ENCODE measurements at places on chromosomes 6 and 20. TPM values are rescaled to one million over a fixed set of nuclear protein-coding genes. Genes with fewer than 3 reads are reported as not detected.
A peak's percentile ranks its signal among the peaks of the same experiment; 100 is the strongest.

- DNase-seq, result peak; percentile 4
Measured at GRCh38 chr6:40343318-40343876, 243.8 kb downstream of the LRFN2 start.

- no peak for DNase-seq
Measured at GRCh38 chr6:159212525-159213280, 43.5 kb downstream of the FNDC1 start.

The LBP gene
- 0.03 TPM for polyA plus RNA-seq

- DNase-seq, result no peak
Measured at GRCh38 chr6:157056275-157056674, 267.0 kb downstream of the TMEM242 start.

DNA sequence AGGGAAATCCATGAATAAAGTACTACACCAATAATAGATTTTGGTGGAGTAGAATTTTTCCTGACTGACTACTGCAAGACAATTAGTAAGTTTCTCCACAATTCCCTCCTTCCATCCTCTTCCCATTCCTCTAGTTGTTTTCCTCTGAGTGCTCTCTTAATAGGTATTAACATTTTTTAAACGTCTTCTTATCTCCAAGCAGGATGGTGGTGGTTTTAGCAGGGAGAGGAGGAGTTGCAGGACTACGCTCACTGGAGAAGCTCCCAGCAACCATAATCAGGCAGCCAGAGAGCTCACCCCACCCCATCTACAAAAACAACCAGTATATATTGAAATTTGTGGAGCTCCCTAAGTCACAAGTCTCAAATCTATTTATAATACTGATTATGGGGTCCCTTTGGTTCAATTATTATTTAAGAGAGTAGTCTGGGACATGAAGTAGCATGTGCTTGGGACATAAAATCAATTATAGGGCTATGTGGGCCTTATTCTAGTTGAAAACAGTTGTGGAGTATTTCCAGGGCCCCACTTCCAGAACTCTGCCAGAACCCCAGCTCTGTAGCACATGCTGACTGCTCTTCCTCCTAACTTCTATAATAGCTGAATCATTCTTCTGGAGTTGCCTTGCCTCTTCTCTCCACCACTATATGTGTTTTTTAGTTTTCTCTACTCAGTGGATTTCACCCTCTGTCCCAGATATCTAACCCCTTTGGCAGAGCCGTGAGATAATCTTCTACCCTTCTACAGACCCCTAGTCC lies 49.8 kb downstream of the MYB start:
- DNase-seq, result no peak

The HNF4A gene
- polyA plus RNA-seq, result not detected

- DNase-seq, result no peak
Measured at GRCh38 chr20:49693435-49694171, 20.1 kb downstream of the B4GALT5 start.

The TSPO2 gene
- not detected for polyA plus RNA-seq

The STMND1 gene
- not detected for polyA plus RNA-seq

The DIDO1 gene
- 14.7 TPM for polyA plus RNA-seq

DNA sequence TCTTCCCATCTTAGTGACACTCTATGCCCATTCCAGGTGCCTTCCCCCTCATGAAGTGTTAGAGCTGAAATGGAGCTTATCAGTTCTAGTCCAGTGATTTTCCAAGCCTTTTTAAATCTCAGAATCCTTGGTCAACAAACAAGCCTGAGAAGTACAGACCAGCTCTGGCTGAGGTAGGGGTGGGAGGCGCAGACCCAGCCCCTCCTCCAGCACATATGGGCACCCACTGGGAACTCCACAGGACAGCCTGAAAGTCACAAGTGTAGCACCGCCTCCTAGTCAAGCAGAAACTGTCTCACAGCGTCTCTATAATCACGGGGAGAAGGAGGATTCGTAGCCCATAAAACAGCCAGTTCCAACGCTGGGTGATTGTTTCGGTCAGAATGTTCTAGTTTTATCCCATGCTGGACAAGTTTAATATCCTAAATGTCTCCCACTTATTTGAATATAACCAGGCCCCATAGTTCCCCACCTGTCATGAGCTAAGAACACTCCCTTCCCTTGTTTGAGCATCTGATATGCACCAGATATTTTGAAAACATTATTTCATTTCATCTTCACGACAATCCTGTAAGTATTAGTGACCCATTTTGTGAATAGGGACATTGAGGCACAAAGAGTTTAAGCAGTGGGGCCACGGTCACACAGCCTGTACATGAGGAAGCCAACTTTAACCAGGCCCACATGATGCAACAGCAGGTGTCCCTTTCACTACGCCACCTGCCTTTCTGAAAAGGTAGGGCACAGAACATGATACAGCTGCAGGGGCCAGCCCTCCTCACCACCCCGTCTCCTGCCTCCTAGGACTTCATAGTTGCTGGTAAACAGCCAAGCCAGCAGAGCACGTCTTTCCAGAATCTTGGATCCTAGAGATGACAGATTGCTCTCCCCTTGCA lies 40.1 kb downstream of the TRAF3IP2 start:
- no peak for DNase-seq

GRCh38 chr6:11730641-11731040 lies 48.0 kb downstream of the ADTRP start:
- DNase-seq, result no peak

GRCh38 chr6:7106215-7106751 lies 1.5 kb upstream of the RREB1 start:
- no peak for DNase-seq

DNA sequence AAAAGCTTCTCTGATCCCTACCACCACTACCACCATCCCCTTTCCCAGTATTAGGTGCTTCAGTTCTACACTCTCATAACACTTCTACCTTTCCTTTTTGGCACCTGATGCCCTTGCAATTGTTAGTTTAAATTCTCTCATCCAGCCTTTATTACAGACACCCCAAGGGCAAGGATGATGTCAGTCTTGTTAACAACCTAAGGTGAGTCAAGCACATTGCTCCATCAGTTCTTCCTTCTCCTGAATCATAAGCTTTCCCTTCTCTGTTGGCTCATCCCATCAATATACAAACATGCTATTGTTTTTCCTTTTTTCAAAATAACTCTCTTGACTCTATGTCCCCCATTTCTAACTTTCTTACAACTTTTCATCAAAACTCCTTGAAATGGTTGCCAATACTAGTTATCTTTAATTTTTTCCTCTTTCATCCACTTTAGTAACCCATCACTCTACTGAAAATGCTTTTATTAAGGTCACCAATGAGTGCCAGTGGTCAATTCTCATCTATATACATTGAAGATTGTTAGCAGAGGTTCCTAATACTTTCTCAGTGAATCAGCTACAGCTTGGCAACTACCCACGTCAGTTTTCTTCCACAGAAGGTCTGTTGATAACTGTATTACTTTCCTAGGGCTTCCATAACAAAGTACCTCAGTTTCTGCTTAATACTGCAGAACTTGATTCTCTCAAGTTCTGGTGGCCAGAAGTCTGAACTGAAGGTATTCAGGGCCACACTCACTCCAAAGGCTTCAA lies 97.1 kb upstream of the FLRT3 start:
- DNase-seq, result no peak

DNA sequence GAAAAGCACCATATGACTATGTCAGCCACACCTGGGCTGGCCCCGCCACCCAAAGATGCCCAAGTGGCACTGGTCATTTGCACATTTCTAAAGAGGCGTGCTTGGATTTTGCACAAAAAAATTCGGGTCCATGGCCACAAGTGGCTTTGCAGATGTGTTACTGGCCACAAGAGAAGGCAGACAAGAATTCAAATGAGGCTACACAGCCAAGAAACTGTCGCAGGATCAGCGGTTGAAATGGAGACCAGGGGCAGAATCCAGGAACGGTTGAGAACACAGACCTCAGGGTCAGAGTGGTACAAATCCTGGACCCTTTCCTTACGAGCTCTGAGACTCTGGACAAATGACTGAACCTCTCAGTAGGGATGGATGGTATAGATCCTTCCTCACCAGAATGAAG lies 48.6 kb upstream of the SASH1 start:
- DNase-seq, result no peak

GRCh38 chr6:104623052-104623690 lies 236.5 kb downstream of the HACE1 start:
- DNase-seq, result no peak

DNA sequence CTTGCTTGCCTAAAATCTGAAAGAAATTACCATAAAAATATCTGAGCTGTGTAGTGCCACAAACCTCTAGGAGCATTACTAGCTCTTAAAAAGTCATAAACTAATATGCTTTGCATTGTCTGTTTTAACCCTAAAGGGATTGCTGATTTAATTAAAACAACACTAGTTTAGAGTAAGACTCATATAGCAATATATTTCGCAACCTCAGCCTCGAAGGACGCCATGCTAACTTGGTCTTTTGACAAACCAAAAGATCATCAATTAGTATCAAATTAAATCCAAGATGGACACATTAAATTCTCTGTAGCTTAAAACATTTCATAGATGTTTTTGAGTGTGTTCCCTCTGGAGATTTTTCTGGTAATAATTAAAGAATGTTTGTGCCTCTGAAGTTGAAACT lies 74.8 kb upstream of the KCNQ5 start:
- DNase-seq, result no peak

The PNPLA1 gene
- not detected for polyA plus RNA-seq

GRCh38 chr6:131288214-131288613 lies 152.9 kb downstream of the AKAP7 start:
- no peak for DNase-seq

The B3GAT2 gene
- 0.02 TPM for polyA plus RNA-seq

DNA sequence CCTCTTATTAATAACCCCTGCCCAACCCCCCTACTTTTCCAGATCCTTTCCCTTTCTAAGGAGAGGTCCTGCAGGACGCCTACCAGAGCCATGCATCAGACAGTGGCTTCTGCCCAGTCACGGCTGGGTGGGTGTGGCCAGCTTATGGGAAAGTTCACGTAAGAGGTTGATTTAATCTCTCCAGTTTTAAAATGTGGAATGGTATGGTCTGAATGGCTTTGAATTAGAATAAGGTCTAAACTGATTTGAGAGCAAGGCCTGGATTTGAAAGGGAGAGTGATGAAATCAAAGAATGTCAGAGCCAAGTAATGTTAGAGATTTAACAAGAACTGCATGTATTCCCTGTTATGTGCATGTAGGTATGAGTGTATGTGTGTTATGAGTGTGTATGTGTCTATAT lies 275.7 kb downstream of the PAX1 start:
- no peak for DNase-seq

- DNase-seq, result peak; percentile 47
Measured at GRCh38 chr6:22071270-22072041, 225.4 kb downstream of the PRL start.

DNA sequence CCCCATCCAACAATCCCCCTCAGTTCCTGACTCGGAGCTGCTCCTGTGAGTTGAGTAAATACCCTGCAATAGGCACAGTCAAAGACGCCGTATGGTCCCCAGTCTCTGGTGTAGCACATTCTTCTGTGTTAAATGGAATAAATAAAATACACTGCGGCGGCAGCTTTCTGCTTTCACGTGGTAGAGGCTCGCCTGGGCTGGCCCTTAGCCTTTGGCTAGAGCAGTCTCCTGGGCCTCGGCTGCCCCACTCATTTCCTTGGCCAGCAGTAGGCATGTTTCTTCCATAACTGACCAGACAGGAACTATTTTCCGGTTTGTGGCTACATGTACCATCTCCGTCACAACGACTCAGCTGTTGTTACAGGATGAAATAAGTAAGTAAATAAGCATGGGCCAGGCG lies 20.7 kb downstream of the SERPINB6 start:
- DNase-seq, result no peak

The SLC16A10 gene
- 0.12 TPM for polyA plus RNA-seq

- DNase-seq, result no peak
Measured at GRCh38 chr6:132257561-132257960, 143.7 kb downstream of the MOXD1 start.

GRCh38 chr6:108463784-108464183 lies 96.9 kb upstream of the FOXO3 start:
- DNase-seq, result no peak

GRCh38 chr6:170186006-170186935 lies 104.6 kb downstream of the DLL1 start:
- DNase-seq, result no peak

DNA sequence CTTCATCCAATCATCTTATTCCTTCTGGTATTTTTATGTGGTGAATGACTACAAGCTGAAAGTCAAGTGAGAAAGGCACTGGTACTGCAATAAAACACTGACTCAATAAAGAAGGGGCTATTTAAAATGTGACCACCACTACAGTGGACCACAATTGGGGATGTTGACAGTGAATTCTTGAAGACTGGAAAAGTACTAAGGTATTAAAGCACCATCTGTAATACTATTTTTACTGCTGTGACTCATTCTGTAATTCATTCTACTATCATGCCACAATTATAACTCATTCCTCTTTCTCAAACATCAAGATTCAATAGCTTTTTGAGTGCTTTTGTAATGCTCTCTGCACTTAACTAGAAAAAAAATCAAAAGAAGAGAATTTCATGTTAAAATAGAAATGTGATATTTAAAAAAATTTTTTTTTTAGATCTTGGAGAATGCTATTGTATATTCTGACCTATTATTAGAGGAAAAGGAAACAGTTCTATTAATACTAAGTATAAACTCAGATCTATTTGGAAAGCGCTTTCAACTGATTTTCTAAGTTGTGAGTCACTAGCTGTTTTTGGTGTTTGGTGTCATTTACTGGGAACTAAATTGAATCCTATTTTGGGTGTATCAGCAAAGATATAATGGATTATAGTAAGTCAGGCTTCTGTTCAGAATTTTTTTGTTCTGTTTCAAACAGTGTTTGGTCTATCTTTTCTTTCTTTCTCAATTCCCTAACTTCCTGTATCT lies 104.7 kb upstream of the TMEM170B start:
- DNase-seq, result no peak

- DNase-seq, result no peak
Measured at GRCh38 chr20:20536240-20536933, 168.5 kb downstream of the INSM1 start.

GRCh38 chr20:4886771-4887527 lies 114.4 kb downstream of the SLC23A2 start:
- peak; percentile 35 for DNase-seq

GRCh38 chr6:134534708-134535149 lies 216.8 kb upstream of the SGK1 start:
- no peak for DNase-seq

DNA sequence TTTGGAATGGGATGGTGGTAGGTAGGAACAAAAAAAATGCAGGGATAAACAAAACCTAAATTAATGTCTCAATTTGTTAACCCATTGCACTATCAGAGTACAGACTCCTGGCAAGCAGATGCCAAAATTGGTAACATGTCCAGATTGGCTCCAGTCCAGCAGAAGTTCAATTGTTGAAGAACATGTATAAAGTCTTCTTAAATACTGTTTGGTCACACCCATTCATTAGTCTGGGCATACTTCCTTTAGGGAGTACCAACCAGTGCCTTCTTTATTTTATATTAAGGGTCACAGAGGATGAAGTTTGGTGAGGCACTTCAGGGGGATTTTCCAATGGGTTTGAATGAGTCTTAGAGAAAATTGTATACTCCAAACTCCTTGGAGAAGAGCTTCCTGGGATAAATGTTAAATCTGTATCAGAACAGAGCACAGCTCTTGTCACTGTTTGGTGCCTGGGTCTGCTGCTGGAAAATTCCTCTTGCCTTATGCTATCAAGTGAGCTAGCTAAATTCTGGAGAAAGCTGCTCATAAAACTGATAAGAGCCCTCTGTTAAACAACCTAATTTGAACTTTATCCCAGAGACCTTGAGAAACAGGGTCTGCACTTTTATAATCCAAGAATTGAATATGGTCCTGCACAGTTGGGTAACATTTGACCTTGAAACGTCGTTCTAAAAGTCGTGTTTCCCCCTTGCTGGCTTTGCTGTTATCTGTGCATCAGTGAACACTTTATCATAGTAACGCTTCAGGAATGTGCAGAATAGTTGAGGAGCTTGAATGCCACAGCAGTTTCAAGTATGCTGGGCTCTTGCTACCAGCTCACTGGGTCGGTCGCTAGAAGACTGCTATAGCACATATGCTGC lies 334.1 kb upstream of the CITED2 start:
- no peak for DNase-seq

The CCR6 gene
- polyA plus RNA-seq, result not detected

The ZNF311 gene
- polyA plus RNA-seq, result 0.21 TPM

All from SK-N-SH (cell line).